ENCODE measurements at places on chromosomes 7 and 10. TPM values are rescaled to one million over a fixed set of nuclear protein-coding genes. Genes with fewer than 3 reads are reported as not detected.

EN2 gene
- not detected for polyA plus RNA-seq

JMJD1C gene
- 51.9 TPM for polyA plus RNA-seq

TBL2 gene
- 17.0 TPM for polyA plus RNA-seq

CAV2 gene
- polyA plus RNA-seq, result not detected

GFRA1 gene
- polyA plus RNA-seq, result not detected

SCART1 gene
- polyA plus RNA-seq, result 3.2 TPM

FXYD4 gene
- polyA plus RNA-seq, result not detected

TRPV5 gene
- not detected for polyA plus RNA-seq

GATA3 gene
- polyA plus RNA-seq, result 58.6 TPM

GBX1 gene
- polyA plus RNA-seq, result not detected

CYP3A5 gene
- 0.16 TPM for polyA plus RNA-seq

PRLHR gene
- not detected for polyA plus RNA-seq

CPXM2 gene
- polyA plus RNA-seq, result not detected

NACAD gene
- 0.31 TPM for polyA plus RNA-seq

DPYSL4 gene
- not detected for polyA plus RNA-seq

CAMK2B gene
- polyA plus RNA-seq, result not detected

ATOH7 gene
- polyA plus RNA-seq, result not detected

SGMS1 gene
- polyA plus RNA-seq, result 11.3 TPM

CYP2C9 gene
- polyA plus RNA-seq, result not detected

PSD gene
- polyA plus RNA-seq, result 1.9 TPM

CLRN3 gene
- not detected for polyA plus RNA-seq

GTF2IRD1 gene
- not detected for polyA plus RNA-seq

OIT3 gene
- not detected for polyA plus RNA-seq

STN1 gene
- polyA plus RNA-seq, result 101 TPM

STEAP1B gene
- not detected for polyA plus RNA-seq

UCN3 gene
- not detected for polyA plus RNA-seq

KLF14 gene
- not detected for polyA plus RNA-seq

ACSM6 gene
- not detected for polyA plus RNA-seq

SRRM3 gene
- polyA plus RNA-seq, result not detected

CPVL gene
- not detected for polyA plus RNA-seq

METTL2B gene
- 38.3 TPM for polyA plus RNA-seq

ZNF727 gene
- not detected for polyA plus RNA-seq

HSPA12A gene
- polyA plus RNA-seq, result not detected

CDC14C gene
- polyA plus RNA-seq, result not detected

USP6NL gene
- polyA plus RNA-seq, result 1.3 TPM

MINPP1 gene
- 8.7 TPM for polyA plus RNA-seq

LBX1 gene
- not detected for polyA plus RNA-seq

GPR15LG gene
- polyA plus RNA-seq, result not detected

C10orf105 gene
- 0.23 TPM for polyA plus RNA-seq

ZNF518A gene
- polyA plus RNA-seq, result 9.0 TPM

CTNNA3 gene
- polyA plus RNA-seq, result 0.92 TPM

BHLHA15 gene
- not detected for polyA plus RNA-seq

ABCB1 gene
- 44.7 TPM for polyA plus RNA-seq

OR6V1 gene
- polyA plus RNA-seq, result not detected

Measured in CD8-positive, alpha-beta memory T cell (primary cell).